ENCODE measurements at places on chromosomes 16 and 17. TPM values are rescaled to one million over a fixed set of nuclear protein-coding genes. Genes with fewer than 3 reads are reported as not detected.

DNA sequence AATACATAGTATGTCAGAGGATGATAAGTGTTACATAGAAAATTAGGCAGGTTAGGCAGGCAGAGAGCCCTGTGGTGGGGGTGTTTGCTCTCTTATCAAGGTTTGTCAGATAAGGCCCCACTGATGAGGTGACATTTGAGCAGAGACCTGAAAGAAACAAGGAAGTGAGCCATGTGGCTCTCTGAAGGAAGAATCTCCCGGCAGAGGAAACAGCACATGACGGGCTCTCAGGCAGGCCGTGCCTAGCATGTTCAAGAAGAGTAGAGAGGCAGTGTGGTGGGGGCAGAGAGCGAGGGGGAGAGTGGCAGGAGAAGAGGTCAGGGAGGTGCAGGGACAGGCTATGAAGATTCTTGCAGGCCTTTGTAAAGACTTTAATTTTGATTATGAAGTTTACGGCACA is 82.0 kb upstream of the ASIC2 start:
- no peak for DNase-seq

- DNase-seq = no peak
Measured at GRCh38 chr16:89748921-89749320, 27.6 kb downstream of the ZNF276 start.

DNA sequence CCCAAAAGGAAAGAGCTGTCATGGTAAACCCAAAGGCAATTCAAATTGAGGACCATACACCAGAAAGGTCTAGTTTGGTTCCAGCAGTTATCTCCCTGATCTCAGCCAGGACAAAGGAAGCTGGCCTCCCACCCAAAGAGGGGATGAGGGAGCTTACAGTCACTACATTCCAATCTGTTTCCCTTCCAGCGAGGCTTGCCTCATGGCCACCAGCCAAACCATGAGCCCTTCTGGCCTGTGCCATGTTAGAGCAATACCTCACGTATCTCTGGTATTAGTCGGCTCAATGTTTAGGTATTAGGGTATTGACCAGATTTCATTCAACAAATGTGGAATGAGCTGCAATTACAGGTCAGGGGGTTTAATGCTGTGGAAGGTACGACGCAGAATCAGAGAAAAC is 8.4 kb downstream of the NDUFAB1 start:
- DNase-seq = peak; percentile 40

Gene ELAC2
- 71.0 TPM for polyA plus RNA-seq

DNA sequence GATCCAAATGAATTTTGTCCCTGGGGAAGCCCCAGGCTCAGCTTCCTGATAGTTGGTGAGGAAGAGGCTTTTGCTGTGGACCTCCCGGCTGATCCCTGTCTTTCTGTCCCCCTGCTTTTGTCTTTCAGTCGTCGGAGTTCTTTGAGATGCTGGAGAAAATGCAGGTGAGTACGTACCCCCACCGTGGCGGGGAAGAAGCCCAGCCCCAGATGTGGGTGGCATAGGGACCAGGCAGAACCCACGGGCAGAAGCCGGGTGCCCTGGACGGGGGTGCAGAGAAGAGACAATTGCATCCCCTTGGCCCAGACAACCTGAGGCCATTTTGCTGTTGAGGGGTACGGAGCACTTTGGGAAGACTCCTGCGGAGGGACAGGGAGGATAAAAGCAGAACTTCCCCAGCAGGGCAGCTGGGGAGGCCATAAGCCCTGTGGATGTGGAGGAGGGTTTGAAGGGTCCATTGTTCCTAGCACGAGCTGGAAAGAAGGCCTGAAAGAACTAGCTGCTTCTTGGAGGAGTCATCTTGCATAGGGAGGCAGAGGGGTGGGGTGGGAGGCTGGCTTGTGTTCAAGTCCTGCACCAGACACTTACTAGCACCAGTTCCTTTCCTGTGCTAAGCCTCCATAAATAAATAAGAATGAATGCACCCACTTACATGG is 105.6 kb downstream of the OR1D5 start:
- no peak for DNase-seq

- DNase-seq = no peak
Measured at GRCh38 chr17:29089601-29090044, 46.7 kb downstream of the PIPOX start.

Gene SSTR5
- not detected for polyA plus RNA-seq

DNA sequence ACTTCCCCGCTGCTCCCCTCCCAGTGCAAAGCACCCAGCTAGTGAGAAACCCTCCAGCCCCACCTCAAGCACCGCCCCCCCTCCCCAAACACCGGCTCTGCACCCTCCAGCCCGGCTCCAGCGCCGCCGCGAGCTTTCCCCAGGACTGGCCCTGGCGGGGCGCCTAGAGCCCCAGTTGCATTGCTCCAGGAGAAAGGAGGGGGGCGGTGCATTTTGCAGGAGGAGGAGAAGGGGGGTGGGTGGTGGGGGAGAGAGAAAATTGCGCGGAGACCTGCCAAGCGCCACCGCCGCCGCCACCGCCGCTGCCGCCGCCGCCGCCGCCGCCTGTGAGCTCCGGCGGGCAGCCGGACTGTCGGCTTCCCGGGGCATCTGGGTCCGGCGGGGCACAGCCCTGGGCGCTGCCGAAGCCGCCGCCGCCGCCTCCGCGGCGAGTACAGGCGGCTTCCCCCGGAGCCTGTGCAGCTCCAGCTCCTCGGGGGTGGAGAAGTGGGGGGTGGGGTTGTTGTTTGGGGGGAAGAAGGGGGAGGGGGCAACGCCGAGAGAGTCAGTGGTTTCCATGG is 333 bp upstream of the NOG start:
- DNase-seq = no peak

GRCh38 chr16:49023050-49023449 is 258.6 kb downstream of the CBLN1 start:
- no peak for DNase-seq

- DNase-seq = no peak
Measured at GRCh38 chr17:31529841-31530251, 138.4 kb downstream of the RAB11FIP4 start.

DNA sequence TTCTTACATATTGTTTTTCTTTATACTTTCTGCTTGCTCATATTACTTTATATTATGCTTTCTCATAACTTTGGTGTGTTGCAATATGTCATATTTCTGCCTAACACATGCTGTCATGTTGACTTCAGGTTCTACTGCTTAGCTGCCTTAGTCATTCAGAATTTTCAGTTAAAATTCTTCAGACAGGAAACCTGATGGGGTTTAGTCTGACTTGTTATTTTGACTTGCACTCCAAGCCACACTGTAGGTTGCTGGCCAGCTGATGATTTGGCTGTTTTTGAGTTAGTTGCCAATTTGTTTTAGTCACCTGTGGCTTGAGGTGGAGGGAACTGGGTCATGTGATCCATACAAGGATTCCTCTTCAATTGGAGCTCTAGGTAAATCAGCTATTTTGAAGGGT is 315.4 kb downstream of the MAP2K6 start:
- DNase-seq = peak; percentile 27

Gene SLC6A4
- not detected for polyA plus RNA-seq

DNA sequence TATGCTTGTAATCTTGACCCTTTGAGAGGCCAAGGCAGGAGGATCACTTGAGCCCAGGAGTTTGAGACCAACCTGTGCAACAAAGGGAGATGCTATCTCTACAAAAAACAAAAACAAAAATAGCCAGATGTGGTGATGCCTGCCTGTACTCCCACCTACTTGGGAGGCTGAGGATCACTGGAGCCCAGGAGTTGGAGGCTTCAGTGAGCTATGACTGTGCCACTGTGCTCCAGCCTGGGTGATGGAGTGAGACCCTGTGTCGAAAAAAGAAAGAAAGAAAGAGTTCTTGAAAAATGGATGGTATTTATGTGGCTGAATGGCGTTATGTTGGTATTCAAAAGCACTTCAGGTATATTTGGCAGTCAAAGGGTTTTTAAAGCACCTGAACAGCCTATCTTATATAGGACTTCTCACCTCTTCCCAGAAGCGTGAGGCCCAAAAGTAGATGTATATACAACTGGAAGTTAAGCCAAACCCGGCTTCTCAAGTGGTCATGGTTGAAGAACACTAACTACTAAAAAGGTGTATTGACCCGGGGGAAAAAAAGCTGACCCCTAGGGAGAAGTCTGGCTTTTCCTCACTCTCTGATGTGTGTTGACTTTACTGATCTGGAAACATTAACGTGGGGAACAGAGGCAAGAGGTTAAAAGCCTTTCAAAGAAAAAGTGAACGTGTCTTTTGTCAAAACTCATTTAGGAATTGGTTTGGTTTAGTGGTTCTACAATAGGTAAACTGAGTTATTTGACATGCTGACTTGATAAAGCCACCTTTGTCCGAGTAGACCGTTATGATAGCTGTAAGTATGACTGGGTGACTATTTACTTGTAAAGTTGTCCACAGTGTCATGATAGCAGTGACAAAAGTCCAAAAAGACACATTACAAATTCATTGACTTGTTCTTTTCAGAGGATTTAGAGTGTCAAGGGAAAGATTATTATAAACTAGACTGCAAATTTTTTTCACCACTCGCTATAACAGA is 183.4 kb downstream of the IRX3 start:
- no peak for DNase-seq

GRCh38 chr16:35449663-35450062 is 1990.3 kb downstream of the TP53TG3F start:
- DNase-seq = no peak

GRCh38 chr17:4086041-4086483 is 56.8 kb downstream of the ZZEF1 start:
- DNase-seq = no peak

DNA sequence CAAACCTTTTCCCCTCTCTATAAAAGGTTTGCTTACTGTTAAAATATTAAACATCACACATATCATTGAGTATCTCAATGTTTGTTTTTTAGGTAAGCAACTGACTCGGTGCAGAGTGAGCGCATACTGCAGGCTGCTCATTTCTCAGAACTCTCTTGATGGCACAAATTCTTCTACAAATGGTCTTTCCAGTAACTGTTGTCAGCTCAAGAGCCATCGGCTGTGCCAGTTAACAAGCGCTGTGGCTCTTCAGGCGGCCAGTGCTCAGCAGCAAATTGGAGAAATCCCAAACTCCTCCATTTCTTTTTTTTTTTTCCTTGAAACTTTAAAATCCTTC is 8.6 kb downstream of the ABCA3 start:
- no peak for DNase-seq

GRCh38 chr17:50364715-50365114 is 8.3 kb downstream of the MRPL27 start:
- DNase-seq = no peak

GRCh38 chr17:3693829-3694231 is 2.1 kb downstream of the P2RX5 start:
- DNase-seq = no peak

Gene GFAP
- 0.13 TPM for polyA plus RNA-seq

Gene MEOX1
- not detected for polyA plus RNA-seq

GRCh38 chr17:6643451-6644125 is 2.7 kb downstream of the TXNDC17 start:
- peak; percentile 70 for DNase-seq

GRCh38 chr17:76504117-76504516 is 2.9 kb upstream of the RHBDF2 start:
- DNase-seq = no peak

- DNase-seq = no peak
Measured at GRCh38 chr17:3766779-3767178, 34.2 kb downstream of the ITGAE start.

Gene SDR42E2
- not detected for polyA plus RNA-seq

DNA sequence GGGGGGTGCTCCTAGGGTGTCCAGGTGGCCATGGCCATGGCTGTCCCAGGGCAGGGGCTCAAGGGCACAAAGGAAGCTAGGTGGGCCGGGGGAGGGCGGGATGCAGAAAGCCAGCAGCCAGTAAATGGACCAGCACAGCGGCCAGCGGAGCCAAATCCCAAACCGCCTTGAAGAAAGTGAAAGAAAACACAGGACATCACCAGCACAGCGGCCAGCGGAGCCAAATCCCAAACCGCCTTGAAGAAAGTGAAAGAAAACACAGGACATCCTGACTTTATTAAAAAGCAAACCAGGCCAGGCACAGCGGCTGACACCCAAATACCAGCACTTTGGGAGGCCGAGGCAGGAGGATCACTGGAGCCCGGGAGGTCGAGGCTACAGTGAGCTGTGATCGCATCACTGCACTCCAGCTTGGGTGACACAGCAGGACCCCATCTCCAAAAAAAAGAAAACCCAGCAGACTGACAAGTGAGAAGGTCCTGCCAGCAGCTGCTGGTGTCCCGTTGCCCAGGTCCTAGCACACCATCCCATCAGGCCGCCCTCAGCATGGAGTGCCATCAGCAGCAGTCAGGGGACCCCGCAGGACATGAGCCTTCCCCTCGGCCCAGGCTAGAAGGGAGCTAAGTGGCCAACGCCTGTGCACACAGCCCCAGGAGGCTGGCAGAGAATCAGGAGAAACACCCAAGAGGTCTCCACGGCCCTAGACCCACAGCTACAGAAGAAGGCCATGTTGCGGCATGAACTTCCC is 17.0 kb downstream of the SLC38A10 start:
- no peak for DNase-seq

- no peak for DNase-seq
Measured at GRCh38 chr17:45663772-45664171, 120.3 kb upstream of the CRHR1 start.

GRCh38 chr17:70622368-70623260 is 453.3 kb downstream of the KCNJ2 start:
- DNase-seq = no peak

Gene KRT12
- polyA plus RNA-seq = not detected

DNA sequence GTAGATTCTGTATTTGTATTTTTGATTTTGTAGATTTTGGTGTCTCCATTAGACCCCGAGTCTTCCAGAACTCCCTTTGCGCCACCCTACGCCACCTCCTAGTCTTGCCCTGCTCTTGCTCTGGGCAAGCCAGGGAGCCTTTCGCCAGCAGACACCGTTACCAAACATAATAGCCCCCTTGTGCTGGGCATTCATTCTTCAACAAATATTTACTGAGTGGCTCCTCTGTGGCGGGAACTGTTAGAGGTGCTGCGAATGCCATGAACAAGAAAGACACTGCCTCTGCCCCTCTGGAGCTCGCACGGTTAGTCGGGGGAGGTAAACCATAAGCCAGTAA is 841 bp upstream of the GPT2 start:
- DNase-seq = no peak

- no peak for DNase-seq
Measured at GRCh38 chr16:52696126-52696525, 149.2 kb upstream of the TOX3 start.

DNA sequence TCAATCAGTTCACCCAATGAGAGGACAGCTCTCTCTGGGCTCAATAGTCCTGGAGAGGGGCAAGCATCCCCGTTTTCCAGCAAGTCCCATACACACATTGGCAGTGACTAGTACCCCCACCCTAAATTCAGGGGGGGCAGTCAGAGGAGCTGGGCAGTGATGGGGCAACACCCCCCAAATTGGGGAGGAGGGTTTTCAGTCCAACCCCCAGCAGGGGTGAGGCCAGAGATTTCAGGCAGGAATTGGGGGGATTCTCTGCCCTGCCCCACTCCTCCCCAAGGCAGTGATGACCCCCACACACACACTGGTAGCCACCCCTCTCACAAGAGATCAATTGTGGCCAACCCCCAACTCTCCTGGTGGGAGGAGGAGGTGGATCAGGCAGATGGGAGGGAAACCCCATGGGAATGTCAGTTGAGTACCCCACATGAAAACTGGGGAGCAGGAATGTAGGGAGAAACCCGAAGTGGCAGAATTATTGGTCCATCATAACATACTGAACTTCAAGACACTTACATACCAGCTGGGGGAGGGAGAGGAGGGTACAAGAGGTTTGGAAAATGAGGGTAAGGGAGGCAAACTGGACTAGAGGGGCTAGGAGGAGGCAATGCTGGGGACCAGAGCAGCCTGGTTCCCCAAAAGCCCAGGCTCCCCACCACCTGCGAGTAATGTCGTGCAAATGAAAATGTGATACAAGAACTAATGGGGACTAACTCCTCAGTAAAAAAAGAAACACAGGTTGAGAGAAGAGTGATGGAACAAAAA is 3.1 kb downstream of the VAMP2 start:
- DNase-seq = no peak

Gene KCNAB3
- 1.9 TPM for polyA plus RNA-seq

Gene SMIM36
- polyA plus RNA-seq = not detected
